ENCODE measurements at places on chromosomes 5 and 9. TPM values are rescaled to one million over a fixed set of nuclear protein-coding genes. Genes with fewer than 3 reads are reported as not detected.

- no peak for DNase-seq
Measured at GRCh38 chr9:18896531-18897179, 136.4 kb downstream of the SAXO1 start.

DNA sequence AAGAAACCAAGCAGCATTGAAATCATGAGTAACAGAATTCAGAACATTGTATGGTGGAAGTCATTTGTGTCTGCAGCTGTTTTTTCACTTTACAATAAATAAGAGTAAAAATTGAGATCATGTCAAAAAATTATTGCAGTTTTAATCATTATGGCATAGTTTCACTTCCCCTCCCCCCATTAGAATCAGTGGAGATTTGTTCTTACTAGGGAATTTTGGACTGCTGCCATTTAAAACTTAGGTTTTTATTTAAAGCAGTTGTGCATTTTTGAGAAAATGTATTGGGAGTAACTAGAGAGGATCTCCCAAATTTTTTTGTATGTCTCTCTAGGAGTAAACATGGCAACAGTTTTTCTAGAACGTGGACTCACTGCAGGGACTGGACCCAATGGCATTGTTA lies 20.4 kb downstream of the GTF3C4 start:
- no peak for DNase-seq

- no peak for DNase-seq
Measured at GRCh38 chr5:82491397-82491796, 213.2 kb upstream of the RPS23 start.

DNA sequence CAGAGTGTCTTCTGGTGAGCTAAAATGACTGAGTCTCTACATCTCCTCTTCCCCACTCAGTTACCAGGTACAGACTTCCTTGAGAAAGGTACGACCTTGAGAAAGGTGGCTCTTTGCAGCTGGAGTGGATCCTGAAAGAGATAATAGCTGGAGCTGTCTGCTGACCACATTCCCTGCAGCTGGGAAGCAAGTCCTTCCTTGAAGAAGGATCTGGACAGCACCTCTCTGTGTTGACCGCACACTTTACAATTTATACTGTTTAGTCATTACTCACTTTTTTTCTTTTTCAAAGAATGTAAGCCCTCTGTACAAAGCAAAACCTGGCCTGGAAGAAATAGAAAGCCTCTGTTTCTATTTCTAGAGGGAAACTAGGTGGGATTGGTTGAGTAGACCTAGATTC lies 148.8 kb downstream of the MACIR start:
- DNase-seq: no peak

DNA sequence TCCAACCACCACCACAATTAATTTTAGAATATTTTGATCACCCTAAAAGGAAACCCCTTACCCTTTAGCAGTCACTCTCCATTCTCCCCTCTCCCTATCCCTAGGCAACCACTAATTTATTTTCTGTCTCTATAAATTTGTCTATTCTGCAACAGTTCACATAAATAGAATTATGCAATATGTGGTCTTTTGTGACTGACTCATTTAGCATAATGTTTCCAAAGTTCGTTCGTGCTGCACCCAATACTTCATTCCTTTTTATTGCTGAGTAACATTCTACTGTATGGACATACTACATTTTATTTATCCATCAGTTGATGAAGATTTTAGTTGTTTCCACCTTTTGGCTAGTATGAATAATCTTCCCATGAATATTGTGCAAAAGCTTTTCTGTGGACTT lies 18.2 kb upstream of the CDC20B start:
- no peak for DNase-seq

DNA sequence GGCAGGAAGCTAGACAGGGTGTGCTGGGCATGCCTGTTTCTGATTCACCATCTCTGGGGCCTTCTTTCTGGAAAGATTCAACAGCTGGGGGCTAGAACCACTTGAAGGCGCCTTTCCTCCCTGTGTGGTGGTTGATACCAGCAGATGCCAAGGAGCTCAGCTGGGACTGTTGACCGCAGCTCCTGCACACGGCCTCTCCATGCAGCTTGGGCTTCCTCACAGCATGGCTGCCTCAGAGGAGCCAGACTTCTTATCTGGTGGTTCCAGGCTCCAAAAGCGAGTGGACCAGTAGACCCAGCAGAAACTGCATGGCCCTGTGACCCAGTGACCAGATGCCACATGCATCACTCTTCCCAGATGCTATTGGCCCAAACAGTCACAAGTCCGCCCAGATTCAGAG lies 74.7 kb upstream of the COL5A1 start:
- DNase-seq: no peak

GRCh38 chr5:160470437-160471361 lies 49.0 kb downstream of the PTTG1 start:
- no peak for DNase-seq

- no peak for DNase-seq
Measured at GRCh38 chr9:70385426-70385825, 29.0 kb downstream of the KLF9 start.

DNA sequence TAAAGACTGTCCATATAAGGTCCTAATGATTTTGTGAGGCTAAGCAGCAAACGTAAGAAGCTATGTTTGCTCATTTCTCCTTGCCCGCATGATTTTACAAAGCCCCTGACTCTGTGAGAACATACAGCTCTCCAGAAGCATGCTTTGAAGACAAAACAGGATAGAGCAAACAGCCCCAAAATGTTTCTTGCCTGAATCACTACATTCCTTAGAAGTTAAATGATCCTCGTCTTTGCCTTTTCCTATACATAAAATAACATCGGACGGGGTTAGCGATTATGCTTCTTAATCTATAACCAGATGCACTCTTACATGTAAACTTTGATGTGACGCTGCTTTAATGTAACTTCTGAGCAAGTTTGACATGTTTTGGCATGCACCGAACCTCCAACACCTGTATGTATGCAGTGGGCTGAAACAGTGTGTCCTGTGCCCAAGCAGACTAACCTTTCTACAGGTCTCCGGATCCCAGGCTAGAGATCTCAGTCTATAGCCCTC lies 353.7 kb downstream of the CETN3 start:
- no peak for DNase-seq

GRCh38 chr5:140202610-140203009 lies 27.6 kb downstream of the CYSTM1 start:
- no peak for DNase-seq

Gene IL33
- 18.9 TPM for total RNA-seq

Gene PPP1R26
- 9.8 TPM for total RNA-seq

Gene SMIM32
- not detected for total RNA-seq

Gene ANKRD20A1
- 7.1 TPM for total RNA-seq

Gene DRD1
- total RNA-seq: not detected

All from spleen (tissue), 13 donors.